Activated effector memory CD4-positive, alpha-beta T cell treated with Interleukin-2 at 50 U/mL for 16 hours (primary cell): ENCODE measurements at places on chromosomes 1 and 21.

GRCh38 chr1:67004176-67004575, 49.8 kb downstream of the SLC35D1 start:
- no peak for DNase-seq

DNA sequence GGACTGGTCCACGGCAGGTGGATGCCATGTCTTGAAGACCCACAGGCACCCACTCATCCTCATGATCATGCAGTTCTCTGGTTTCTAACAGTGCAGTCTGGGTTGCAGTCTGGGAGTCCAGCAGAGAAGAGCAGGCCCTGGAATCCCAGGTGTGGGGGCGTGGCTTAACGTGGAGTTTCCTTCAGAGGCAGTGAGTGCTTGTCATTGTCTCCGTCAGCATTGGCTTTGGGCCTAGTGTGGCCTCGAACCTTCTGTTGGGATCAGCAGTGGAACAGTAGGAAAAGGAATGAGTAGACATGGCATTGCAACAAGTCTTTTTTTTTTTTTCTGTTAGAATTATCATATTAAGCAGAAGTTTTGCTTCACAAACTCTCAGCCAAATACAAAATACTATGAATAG, 12.8 kb downstream of the LGALS8 start:
- no peak for DNase-seq

DNA sequence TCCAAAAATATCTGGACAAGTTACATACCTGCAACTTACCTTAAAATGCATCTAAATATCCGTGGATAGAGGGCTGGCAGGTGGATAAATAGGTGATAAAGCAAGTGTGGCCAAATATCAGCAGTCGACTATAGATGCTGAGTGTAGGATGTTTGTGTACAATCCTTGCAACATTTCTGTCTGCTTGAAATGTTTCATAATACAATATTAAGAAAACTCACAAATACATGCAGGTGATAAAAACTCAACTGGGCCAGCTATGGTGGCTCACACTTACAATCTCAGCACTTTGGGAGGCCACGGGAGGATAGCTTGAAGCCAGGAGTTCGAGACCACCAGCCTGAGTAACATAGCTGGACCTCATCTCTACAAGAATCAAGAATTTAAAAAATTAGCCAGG, 41.0 kb downstream of the ACTA1 start:
- no peak for DNase-seq

GRCh38 chr1:209672705-209673630, 2.2 kb upstream of the G0S2 start:
- DNase-seq, result no peak

GRCh38 chr1:41492341-41492848, 7.9 kb upstream of the EDN2 start:
- DNase-seq, result no peak

DNA sequence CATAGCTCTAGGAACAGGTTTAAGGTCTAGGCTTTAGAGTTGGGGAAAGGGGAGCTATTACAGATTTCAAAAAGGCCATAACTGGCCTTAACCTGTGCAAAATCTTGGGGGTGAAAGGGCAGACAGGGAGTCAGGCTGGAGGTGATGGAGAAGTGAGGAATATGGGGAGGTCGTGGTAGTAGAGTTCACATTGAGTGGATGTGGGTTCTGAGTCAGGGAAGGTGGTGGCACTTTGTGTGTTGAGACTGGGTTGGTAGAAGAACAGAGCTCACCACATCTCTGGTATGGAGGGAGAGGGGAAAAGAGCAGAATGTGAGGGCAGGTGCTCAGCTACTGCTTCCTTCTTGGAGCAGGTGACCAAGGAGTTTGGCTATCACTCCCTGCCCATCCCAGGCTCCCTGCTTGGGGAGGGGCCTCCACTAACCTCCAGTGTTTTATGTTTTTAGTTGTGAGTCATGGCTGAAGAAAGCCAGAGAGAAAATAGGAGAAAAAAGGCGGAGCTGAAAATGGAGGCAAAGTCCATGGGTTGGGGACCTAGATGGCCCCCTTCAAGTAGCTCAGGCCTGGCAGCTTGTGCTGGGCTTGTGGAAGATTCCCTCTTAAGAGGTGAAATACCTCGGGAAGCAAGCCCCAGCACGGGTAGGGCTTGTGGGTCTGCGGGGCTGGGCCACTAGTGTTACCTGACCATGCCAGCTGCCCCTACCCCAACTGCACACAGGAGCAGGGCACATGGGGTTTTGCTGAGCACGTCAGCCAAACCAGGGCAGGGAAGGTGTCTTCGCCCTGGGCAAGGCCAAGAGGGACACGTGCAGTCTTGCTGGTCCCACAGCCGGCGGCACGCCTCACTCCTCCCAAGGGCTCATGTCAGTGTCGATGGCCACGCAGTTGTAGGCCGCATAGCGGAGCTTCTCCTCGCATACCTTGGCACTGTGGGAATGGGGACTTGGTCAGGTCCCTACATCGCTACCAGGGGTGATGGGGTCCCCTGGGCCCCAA, 8.2 kb downstream of the HECTD3 start:
- no peak for DNase-seq

GRCh38 chr21:33789697-33790096, 125.9 kb downstream of the ATP5PO start:
- no peak for DNase-seq

DNA sequence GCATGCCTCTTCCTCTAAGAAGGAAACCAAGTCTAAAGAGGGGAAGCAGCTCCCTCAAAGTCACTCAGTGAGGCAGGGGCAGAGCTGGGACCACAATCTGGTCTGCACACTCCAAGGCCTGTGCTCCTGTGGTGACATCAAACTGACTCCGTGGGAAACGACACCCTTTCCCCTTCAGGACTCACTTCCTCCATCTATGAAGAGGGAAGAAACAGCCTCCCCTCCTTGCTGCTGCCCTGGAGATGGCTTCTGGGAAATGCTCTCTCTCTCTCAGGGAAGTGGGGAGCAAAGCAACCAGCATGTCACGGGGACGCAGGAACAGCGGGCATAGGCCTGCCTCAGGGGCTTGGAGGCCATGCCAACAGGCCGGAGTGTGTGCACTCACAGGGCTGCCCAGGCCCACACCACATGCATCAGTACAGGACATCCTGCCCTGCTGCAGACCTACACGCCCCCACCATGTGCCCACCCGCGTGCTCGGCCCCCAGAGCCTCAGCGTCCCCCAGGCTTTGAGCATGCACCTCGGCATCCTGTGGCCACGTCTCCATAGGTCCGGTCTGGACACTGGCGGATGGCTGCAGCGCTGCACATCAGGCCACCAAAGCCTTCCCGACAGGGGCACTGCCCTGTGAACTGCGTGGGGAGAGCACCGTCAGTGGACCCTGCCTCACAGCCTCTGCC, 25.7 kb downstream of the LAMB3 start:
- no peak for DNase-seq

DNA sequence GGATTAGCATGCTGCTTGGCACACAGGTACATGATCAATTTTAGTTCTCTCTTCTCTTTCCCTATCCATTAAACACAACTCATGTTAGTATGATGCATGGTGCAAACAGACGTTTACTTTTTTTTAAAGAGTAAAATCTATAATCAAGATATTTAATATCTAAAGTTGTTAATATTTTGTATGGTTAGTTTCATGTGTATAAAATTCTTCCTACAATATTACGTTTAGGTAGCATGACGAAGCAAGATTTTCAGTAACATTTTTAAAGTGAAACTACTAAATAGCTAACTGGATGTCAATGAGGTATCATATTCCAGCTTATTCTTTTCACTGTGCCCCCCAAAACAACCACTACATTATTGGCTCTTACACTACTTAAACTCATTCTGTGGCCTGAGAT, 36.6 kb downstream of the CNIH4 start:
- no peak for DNase-seq

GRCh38 chr1:8006037-8006963, 19.8 kb downstream of the ERRFI1 start:
- DNase-seq, result no peak

- DNase-seq, result peak; percentile 61
Measured at GRCh38 chr1:154386643-154387352, 18.3 kb upstream of the IL6R start.

DNA sequence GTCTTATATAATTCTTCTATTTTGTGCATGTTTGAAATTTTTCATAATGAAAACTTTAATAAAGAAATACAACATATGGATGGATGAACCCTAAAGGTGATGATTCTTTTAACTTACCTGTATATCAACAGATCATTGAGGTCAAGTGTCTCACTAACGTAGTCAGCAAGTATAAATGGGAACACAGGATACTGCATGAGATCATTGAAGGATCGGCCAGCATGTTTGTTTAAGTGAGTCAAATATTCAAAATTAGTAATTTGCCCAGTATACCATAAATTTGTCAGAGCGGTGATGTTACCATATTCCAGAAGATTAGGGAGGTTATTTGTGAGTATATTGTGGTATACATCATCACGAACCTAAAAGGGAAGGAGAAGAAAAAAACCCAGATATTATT, 71.0 kb upstream of the GNG4 start:
- no peak for DNase-seq

- no peak for DNase-seq
Measured at GRCh38 chr1:227816750-227817446, 1.4 kb downstream of the PRSS38 start.

DNA sequence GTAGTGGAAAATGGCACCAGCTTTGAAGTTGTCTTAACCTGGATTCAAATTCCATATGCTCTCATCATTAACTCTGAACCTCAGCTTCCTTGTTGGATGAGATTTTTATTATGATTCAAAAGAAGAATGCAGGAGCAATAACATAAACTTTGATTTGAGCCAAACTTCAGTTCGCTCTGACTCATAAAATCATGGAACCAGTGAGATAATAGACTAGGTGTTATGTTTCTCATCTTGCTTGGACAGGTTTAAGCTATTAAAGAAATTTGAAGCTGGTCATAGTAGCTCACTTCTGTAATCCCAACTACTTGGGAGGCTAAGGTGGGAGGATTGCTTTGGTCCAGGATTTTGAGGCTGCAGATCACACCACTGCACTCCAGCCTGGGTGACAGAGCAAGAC, 172.8 kb downstream of the CLEC20A start:
- DNase-seq, result no peak

DNA sequence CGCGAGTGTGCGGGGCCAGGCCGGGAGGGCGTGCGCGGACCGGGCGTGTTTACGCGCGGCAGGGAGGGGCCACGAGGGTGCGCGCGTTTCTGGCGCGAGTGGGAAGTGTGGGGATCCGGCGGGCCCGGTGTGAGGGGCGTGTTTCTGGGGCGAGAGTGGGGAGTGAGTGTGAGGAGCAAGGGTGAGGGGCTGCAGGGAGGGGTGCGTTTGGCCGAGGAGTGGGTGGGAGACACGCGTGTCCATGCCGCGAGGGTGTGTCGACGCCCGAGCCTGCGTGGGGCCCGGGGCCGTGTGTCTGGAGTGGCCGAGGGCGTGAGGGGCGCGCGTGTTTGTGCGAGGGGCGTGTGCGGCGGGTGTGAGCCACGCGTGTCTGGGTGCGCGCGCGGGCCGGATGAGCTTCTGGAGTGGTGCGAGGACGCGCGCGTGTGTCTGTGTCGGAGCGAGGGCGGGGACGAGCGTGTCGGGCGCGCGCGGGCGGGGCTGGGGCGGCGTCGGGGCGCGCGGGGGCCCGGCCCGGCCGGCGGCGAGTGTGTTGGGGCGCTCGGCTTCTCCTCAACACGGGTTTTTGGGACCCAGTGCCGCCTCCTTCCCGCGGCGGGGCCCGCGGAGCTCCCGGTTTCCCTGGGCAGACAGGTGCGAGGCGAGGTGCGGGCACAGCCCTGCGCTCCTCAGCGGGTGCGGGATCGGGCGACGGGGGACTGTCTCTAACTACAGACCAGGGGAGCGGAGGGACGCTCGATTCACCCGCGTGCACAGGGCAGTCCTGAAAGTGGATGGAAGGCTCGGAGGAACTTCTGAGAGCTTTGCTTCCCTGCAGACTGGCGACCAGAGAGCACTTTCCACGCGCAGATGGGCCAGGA, 65.8 kb upstream of the VAMP3 start:
- DNase-seq, result peak; percentile 40

DNA sequence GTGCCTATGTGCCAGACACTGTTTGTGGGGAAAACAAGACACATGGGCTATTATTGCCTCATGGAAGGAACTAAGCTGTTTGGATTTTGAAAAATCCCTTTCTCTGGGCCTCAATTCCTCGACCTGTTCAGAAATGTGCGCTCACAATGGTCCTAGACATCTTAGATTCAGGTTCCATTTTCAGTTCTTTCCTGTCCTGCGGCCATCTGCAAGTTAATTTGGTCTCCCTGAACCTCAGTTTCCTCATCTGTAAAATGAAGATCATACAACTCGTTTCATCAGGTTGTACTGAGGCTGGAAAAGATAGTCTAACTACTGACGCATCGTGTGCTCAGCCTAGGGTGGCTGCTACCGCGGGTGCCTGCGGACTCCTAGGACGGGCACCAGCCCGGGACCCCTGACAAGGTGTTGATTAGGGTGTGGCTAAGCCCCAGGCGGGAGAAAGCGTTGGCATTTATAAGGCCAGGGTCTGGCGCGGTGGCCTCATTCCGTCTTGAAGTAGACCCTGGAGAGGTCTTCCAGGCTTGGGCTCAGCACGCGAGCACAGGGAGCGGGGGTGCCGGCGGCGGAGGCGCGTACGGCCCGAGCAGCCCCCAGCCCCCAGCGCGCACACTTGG, 493 bp upstream of the ELOA start:
- no peak for DNase-seq

DNA sequence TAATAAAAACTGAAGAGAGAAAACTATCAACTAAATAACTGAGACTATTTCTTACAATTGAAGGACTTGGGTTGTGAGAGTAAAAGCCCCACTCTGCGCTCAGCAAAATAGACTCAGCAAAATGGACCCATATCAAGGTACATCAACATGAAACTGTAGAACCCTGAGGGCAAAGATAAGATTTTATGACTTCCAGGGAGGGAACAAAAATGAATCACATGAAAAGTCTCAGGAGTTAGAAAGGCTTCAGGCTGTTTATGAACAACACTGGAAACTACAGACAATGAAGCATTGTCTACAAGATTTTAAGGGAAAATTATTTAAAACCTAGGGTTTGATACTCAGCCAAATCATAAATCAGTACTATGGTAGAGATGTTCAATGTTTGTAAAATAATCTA, 434.3 kb downstream of the PTPRC start:
- DNase-seq, result no peak

DNA sequence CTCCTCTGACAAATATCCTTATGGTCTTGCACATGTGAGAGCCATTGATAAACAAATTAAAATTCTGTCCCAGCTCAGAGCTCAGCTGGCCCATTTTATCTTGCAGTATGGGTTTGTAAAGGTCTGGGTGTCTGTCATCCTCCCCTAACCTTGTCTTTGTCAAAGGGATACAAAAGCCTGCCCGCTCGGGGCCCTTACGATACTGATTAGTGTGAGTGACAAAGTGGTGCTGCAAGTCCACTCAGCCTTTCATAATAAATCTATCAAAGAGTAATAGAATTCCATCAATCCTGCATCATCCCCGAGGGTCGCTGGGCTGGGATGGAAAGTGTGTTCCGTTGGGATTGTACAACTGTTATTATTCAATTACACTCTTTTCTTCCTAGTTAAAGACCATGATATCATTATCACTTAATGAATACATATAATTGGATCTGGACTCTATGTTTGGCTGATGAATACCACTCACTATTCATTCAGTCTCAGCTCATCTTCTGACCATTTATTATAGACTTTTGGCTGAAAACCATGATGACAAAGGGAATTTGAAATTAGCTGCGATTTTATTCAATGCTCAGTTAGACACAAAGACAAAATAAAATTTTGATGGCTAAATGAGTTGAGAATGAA, 122.5 kb upstream of the FOXD3 start:
- no peak for DNase-seq

- DNase-seq, result no peak
Measured at GRCh38 chr1:100866041-100866900, 28.4 kb downstream of the EXTL2 start.

GRCh38 chr1:25797939-25798338, 2.1 kb upstream of the SELENON start:
- no peak for DNase-seq
